ENCODE measurements at places on chromosomes 7 and 10.
A peak's percentile ranks its signal among the peaks of the same experiment; 100 is the strongest.

GRCh38 chr7:67344481-67345193, 348.0 kb downstream of the TYW1 start:
- no peak for DNase-seq

- no peak for DNase-seq
Observed at GRCh38 chr10:43209651-43210141, 57.2 kb downstream of the RASGEF1A start.

DNA sequence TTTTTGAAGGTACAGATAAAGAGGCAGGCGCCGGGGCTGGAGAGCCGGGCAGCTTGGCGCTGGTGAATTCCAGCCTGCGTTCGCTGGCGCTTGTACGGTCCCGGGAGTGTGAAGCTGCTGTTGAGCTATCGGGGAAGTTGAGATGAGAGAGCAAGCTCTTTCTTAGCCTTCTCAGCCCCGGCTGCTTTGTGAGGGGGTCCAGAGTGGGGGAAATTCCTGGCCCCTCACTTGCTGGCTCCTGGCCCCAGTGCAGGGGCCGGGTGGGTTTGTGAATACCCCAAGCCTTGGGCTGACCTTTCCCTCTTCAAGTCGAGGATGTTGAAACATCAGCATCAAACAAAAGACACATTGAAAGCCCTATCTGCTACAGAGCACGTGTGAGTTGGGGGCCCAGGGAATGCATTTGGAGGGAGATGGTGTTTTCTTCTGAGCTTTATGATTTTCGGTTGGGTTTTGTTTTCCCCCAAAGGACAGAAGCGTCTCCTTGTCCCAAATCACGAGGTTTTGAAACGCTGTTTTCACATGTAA, 2.7 kb downstream of the ZMIZ1 start:
- DNase-seq, result no peak

DNA sequence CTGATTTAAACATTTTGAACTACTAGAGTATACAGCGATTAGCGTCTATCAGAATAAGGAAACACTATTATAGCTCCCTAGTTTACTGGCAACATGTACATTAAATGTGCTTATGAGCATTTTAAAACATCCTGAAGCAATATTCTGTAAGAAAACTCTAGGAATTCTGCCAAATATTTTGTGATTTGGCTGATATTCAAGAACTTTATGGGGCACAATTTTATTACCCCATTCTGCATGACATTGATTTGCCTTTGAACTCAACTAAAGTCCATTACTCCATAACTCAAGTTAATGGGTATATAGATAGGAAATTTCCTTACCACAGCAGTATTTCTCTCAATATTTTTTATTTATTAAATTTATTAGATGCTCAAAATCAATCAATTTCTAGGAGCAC, 369.9 kb upstream of the KCND2 start:
- no peak for DNase-seq

DNA sequence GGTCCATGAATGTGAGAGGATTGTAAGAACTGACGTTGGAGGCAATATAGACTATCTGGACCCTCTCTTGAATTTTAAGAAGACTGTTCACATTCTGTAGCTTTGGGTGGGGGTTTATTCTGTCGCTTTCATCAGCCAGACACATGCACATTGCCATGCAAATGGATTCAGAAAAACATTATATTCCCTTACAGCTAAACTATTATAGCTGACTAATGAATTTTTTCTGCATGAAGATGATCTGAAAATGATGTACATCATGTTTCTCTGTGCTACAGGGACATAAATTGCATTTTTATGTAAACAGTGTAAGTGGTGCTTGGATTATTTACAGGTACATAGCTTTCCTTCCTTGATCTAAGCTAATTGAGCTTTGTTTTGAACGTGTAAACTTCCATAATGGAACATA, 1.5 kb downstream of the MET start:
- DNase-seq, result no peak

- DNase-seq, result peak; percentile 29
Observed at GRCh38 chr7:112205343-112206237, 609 bp downstream of the DOCK4 start.

- DNase-seq, result no peak
Observed at GRCh38 chr10:132653721-132654120, 116.1 kb downstream of the INPP5A start.

DNA sequence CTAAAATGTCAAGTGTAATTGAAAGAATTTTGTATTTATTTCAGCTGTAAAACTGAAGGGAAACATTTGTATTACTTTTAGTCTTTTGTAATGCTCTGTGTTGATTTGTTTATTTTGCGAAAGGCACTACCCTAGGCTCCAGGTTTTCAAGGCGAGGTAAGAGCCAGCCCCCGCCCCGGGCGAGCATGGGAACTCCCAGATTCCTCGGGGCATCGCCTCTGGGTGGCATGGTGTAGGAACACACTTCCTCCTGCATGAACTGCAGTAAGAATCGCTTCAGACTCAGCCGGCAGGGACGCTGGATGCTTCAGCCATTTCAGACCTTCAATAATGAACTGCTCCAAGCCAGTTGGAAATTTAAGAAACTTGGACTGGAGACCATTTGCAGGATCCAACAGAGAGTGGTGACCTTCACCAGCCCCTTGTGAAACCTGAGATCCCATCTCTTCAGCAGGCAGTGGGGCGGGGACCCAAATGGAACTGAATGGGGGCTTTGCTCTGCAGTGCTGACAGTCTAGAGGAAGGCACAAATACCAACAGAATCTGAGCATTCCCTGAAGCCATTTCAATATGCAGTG, 544.3 kb upstream of the MGMT start:
- DNase-seq, result no peak

GRCh38 chr10:4514445-4515108, 311.4 kb upstream of the AKR1E2 start:
- no peak for DNase-seq

- no peak for DNase-seq
Observed at GRCh38 chr10:481628-482027, 207.8 kb downstream of the DIP2C start.

- no peak for DNase-seq
Observed at GRCh38 chr10:5711642-5712041, 27.0 kb downstream of the TASOR2 start.

- peak; percentile 77 for DNase-seq
Observed at GRCh38 chr7:101321491-101322401, at the start of gene IFT22. Gene IFT22 (minus strand): TSS chr7:101321812. CDS start chr7:101321709, 103 bp downstream.

- no peak for DNase-seq
Observed at GRCh38 chr7:121313793-121314676, 14.8 kb upstream of the WNT16 start.

DNA sequence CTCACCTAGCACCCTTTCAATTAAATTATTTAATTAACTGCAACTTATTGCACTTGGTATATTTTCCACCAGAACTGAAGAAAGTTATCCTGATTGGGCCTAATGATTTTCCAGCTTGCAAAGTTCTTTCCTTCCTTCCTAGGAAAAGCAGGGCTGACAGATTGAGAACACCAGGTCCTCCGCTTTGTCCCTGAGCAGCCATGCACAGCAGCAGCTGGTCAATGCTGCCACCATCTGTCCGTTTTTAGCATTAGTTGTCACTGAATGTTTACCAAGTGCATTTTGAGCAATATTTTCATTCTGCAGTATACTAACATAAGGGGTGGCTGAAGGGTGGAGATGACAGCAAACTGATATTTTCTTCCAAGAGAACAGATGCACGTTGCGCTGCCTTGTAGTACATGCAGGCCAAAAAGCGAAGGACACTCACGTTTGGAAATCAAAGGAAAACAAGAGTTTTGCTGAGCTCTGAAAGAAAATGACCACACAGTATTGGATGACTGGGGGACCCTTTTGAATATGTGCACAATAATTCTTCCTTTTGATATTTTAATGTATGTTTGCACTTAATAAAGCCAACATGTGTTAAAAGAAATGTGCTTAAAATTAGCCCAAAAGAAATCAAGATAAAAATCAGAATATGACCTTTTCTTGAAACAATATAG, 248.8 kb upstream of the PTN start:
- no peak for DNase-seq

DNA sequence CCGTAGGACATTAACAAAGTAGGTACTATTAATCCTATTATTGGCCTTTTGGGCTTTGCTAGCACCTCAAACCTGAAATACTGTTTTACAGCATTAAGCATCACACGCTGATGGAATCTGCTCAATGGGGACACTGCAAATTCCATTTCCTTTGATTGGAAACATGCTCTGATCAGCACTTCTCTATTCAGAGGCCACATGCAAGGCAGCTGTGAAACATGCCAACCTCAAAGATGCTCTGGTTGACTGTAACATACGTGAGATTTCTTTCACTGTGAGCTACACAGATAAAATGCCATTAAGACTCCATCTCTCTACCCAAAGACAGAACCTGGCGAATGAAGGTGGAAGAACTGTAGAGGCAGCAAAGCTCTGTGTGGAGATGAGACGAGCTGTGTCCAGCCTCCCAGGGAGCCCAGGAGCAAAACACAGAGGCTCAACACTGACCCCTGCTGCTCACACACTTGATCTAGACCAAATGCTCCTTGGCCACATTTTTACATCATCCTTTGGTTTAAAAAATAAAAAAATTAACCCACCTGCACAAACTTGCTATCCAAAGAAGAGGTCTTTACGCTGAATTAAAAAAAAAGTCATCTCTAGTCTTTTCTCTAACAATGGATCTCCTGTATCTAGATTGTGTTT, 8.0 kb downstream of the RSU1 start:
- no peak for DNase-seq

- no peak for DNase-seq
Observed at GRCh38 chr10:85194706-85195105, 866.3 kb downstream of the CCSER2 start.
